ENCODE measurements at places on chromosomes 6 and 20.
A peak's percentile ranks its signal among the peaks of the same experiment; 100 is the strongest.

DNA sequence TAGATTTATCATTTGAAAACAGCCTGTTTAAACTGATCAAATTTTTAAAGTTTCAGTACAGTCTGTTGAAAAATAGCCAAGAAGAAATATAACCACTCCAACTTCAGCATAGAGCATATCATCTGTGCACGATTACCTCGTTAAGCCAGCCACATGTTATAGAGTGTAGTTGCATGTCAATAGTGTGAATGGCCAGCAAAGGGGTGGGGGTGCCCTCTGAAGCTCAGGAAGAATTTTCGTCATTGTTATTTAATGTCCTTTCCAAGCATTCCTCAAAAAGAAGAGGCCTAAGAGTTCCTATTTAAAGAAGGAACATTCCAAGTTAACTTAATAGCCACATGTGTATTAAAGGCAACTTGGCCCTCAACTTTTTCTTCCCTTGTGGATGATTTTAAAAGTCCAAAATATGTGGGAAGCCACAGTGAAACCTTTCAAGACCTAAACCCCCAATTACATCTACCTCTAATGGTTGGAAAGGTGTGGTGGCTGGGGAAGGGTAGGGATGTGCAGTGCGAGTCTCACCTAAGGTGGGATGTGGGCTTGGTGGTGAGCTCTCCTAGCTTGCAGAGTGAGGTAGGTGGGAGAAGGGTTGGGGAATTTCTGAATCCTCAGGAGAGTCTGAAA lies 1.8 kb upstream of the CCN2 start:
- no peak for DNase-seq

DNA sequence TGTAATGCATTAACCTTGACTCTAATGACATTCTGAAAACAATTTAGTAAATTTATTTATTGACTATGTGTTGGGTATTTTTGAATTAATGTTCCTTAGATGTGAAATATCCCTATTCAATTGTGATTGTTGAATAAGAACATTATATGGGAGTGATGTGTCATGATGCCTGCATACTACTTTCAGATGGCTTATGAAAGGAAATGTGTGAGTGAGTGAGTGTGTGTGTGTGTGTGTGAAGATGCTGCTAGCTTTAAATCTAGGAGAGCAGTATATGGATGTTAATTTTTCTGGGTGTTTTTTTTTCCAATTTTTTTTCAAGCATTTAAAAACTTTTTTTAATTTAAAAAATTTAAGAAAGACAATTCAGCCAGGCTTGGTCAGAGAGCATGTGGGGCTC lies 32.5 kb upstream of the NT5E start:
- DNase-seq, result peak; percentile 69

DNA sequence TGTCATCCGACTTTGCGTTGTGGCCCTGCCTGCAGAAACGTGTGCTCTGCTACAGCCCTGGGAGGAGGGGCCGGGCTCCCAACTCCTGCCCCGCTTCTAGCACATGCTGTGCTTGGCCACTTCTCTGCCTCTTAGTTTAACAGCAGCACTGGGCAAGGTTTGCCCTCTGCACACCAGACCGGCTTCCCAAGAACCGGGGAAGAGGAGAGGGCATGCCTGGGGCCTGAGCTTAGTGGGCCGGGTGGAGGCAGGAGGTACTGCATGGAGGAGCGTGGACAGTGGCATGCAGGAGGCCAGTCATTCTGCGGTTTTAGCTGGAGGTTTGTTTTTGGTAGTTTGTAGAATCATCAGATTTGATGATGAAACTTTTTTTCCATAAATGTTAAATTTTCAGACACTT lies 45.5 kb downstream of the CEP43 start:
- DNase-seq, result peak; percentile 11

DNA sequence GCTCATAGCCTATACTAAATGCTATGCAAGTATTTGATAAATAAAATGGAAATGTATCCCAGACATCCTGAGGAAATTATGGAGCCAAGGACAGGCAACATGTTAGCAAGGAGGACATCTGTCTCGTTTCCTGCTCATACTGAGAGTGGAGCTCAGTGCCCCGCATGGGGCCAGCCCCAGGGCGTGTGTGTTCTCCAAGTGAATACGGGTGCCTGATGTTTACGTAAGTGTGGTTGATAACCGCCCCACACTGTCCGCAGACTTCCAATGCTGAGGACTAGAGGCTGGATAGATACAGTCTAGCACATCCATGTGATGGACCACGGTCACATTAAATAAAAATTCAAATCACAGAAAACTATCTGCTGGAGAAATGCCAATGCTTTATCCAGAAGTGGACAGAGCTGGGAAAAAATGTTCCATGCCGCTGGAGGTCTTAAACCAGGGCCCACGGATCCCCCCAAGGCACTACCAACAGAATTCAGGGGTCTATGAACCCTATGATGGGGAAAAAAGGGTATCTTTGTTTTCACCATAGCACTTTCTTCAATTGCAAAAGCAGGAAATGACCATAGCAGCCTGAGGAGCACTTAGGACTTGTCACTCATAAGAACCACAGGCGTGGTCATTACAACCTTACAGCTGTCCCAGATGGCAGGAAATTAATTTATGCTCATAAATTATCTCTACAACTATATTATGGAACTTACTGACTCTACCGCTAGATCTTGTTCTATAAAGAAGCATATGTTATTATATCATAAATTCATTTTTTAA lies 24.9 kb downstream of the TGM2 start:
- DNase-seq, result peak; percentile 57

DNA sequence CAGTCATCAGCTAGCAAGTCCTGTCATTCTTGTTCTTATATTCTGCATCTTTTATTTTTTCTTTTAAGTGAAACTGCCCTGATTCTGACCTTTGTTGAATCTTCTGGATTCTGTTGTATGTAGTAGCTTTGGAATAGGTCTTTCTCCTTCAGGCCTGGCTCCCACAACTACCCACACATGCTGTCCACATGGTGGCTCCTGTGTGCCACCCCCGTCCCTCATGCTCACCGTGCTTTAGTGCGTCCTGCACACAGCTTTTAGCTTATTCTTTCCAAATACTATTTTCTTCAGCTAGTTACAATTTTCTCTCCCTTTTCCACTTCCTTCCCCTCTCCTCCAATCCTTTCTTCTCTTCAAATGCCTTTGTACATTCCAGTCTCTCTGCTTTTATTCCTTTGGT lies 61.8 kb downstream of the CTNNBL1 start:
- peak; percentile 15 for DNase-seq

- DNase-seq, result no peak
These were observed 39.5 kb downstream of the FAM110A start for GRCh38 chr20:872855-873520.

GRCh38 chr6:143953922-143954321 lies 54.1 kb downstream of the PLAGL1 start:
- DNase-seq, result no peak

Data from foreskin fibroblast (primary cell).